ENCODE measurements at places on chromosomes 11 and 22. TPM values are rescaled to one million over a fixed set of nuclear protein-coding genes. Genes with fewer than 3 reads are reported as not detected.

DNA sequence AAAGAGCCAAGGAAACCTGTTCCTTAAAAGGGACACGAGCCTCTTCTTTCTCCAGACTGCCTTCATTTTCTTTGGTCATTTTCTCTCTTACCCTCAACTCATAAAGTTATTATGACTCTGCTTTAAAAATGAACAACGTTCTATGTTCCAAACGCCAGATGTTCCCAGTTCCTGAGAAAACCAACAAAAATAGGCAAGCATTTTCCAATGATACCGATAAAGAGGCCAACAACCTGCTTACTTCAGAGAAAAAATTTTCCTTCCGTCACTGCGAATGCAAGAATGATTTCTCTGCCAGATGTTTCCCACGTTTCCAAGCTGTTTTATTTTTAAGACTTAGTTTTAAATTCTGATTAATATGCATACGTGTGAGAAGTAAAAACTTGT, 315 bp upstream of the TRPC6 start:
- no peak for DNase-seq

Gene GUCY1A2
- 0.53 TPM for polyA plus RNA-seq

DNA sequence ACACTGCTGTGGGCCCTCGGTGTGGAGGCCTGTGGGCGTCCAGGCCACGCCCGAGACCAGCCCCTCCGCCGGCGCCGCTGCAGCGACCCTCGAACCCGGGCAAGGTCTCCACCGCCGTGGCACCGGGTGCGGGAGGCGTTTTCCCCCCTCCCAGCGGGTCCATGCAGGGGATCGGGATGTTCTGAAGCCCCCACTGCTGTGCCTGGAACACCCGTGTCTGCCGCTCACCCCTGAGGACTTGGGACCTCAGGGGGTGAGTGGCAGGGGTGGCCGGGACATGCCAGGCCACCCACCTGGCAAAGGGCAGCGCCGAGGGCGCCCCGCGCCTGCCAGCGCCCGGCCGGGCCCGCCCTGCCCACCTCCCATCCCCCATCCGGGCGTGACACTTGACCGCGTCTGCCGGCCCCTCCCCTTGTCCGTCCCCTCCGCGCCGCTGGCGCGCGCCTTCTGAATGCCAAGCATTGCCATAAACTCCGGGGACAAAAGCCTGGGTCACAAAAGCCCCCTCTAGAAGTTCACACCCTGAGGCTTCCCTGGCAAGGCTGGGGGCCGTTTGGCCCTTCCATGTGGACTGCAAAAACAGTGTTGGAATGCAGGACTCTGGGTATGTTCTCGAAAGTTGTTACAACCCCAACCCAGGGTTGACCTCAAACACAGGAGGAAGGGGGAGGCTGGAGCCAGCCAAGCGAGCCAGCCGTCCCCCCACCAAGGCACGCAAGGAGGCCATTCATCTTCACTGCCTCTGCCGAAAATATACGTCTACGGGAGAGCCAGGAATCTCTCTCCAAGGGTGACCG, 819 bp upstream of the KCNQ1OT1 start:
- no peak for DNase-seq

Gene CRYBB2
- 0.92 TPM for polyA plus RNA-seq

Gene SCUBE1
- not detected for polyA plus RNA-seq

DNA sequence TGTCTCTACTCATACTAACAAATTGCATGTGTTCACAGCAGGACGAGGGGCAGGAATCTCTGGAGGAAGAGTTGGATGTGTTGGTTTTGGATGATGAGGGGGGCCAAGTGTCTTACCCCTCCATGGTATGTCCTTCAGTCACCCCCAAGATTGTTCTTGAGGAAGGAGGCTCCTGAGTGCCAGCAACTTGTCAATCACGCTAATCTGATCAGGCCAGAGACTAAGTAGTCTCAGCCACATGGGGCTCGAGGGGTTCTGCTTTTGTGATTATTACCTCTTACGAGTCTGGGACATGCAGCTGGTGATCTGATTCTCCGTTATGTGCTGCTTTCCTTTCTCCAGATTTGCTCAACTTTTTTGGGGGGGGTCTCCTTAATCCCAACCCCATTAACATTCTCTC, 54.3 kb downstream of the CTNND1 start:
- no peak for DNase-seq

DNA sequence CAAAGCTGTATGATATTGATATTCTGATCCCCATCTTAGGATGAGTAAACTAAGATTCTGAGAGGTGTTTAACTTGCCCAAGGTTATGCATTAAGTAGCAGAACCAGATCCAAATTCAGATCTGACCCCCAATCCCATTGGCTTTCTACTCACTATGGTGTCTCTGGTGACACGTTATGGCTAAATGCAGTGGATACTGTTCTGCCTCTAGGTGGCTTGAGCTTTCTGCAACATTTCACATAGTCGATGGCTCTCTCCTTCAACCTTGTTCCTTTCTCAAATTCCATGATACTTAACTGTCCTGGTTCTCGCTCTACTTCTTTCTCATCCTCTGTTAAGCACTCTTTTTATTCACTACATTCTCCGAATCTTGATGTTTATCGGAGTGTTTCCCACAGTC, 9.4 kb downstream of the C11orf97 start:
- DNase-seq: no peak

Gene ATP5MG
- polyA plus RNA-seq: 266 TPM

DNA sequence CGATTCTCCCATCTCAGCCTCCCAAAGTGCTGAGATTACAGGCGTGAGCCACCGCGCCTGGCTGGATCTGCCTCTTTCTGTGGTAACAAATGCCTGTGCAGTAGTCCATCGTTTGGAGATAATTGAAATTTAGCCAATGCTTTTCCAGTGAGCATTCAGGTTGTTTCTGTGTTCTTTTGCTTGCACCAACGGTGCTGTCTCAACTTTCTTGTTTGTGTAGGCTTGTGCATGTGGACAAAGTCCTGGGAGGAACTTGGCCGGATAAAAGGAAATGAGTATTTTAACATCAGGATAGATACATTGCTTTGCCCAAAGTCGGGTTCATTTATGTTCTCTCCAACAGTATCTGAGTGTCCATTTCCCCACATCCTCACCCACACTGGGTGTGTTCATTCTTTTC, 85.7 kb downstream of the KIAA1671 start:
- no peak for DNase-seq

DNA sequence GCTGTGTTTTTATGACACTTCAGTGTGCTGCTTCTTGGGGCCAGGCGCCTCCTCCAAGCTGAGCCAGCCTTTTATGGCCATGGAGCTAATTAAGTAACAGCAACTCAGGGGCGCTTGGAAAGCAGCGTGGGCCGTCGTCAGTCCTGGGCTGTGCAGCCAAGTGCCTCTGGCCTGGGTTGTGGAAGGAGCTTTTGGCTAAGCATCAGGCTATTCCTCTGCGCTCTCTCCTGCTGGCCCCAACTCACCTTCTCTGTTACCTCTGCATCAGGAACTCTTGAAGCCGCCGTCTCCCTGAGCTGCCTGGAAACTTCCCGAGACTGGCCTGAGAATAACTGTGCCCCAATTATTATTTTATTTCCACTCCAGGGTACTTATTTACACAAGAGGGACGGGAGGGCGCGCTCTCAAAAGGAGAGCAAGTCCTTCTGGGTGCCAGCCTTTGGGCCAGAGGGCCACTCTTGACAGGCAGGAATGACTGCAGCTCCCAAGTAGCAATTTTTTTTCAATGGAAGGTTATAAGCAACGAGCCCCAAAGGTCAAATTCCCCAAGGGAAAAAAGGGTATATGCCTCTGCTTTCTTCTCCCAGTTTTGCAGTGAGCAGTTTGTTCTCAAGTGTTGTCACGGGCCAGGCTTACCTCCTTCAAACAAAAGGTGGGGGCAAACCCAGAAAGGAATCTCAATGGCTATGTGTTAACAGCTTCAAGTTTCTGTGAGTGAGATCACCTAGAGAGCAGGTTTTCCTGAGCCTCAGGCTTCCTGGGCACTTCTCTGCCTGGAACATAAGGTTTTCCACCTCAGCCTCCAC, 38.5 kb upstream of the NAV2 start:
- no peak for DNase-seq

DNA sequence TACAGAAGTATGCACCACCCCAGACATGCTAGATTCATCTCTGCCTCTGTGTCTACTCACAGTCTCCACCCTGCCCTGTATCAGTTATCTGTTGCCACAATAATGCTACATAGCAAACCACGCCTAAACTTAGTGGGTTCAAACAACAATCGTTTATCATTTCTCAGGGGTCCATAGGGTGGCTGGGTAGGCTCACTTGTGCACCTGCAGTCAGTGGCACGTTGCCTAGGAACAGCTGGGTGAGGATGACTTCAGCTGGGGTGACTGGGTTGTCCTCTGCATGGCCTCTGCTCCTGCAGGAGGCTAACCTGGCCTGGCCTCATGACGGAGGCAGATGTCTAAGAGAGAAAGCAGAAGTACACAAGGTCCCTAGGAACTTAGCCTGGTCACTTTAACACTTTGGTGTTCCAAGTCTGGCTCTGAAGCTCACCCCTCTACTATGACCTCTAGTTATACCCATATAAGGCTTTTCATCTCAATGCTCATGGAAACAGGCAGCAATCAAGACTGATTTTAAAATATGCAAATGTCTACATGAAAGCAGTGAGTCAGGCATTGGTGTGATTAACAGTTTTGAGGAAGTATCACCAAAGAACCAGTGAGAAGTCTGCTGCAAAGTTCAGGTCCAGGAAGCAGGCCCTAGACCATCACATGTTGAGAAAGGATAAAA, 10.7 kb downstream of the OLFML1 start:
- DNase-seq: no peak

Gene SEC14L2
- polyA plus RNA-seq: 22.8 TPM

Gene NLRP10
- polyA plus RNA-seq: 3.9 TPM

Gene SYT7
- polyA plus RNA-seq: 0.01 TPM

DNA sequence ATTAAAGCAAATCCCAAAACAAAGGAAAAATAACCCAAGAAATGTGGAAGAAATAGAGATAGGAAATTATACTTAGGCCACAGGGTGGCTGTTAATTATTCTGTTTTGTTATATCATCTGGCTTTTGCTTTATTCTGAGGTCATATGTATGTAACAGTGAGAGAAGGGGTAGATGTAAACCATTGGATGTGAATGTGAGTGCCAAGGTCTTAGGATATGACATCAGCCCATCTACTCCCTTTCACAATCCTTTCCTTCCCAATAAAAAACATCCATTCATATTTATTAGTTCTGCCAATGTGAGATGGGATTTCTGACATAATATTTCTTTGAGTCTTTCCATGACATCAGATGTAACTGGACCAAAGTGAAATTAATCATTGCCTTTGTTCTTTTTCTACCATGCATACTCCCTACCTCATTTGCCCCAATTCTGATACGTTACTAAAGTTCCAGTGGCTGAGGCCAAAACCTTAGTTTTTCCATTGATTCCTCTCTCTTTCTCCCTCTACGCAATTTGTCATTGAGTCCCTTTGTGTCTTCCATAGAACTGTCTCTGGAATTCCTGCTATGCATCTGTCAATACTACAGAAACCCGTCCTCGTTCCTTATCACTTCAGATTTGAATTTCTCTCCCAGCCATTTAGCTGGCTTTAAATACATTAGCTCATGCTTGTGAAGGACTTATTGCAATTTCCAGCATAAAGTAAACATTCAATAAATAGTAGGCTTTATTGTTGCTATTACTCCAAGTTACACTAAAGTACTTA, 170.3 kb downstream of the ARHGAP42 start:
- DNase-seq: no peak

- DNase-seq: no peak
Measured at GRCh38 chr11:9180784-9181183, 84.4 kb downstream of the DENND5A start.

Gene LARGE1
- 8.5 TPM for polyA plus RNA-seq

DNA sequence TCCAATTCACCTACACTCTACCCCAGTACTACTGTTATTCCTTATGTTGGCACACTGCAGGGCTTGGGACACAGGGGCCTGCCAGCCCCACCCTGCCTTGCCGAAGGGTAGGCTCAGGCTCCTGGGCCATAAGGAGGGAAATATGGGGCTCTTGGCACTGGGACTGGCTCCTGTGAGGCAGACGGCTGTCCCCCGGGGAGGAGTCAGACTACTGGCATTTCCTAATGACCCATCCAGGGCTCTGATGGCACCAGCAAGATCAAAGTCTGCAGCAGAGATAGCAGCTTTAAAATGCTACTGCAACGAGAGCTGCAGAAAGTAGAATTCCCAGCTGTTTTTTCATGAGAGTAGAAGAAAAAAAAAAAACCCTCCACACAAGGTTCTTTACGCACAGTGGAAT, 42.2 kb upstream of the CYP2D6 start:
- DNase-seq: no peak

Gene OR5M3
- polyA plus RNA-seq: not detected

Gene GTSE1
- polyA plus RNA-seq: 12.2 TPM

DNA sequence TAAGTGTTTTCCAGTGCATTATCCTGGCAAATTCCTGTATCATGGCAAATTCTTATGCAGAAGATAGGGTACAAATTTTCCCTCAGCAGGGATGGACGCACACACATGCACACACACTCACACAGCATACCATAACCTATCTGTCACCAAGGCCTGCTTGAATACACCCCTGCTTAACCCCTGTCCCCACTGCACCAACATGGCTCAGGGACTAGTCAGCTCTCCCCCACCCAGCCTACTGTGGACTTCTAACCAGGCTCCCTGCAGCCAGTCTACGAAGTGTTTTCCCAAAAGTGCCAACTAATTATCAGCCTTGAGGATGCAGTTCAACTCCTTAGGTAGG, 63.1 kb downstream of the RAB30 start:
- DNase-seq: no peak

Gene ADAMTS8
- polyA plus RNA-seq: not detected

DNA sequence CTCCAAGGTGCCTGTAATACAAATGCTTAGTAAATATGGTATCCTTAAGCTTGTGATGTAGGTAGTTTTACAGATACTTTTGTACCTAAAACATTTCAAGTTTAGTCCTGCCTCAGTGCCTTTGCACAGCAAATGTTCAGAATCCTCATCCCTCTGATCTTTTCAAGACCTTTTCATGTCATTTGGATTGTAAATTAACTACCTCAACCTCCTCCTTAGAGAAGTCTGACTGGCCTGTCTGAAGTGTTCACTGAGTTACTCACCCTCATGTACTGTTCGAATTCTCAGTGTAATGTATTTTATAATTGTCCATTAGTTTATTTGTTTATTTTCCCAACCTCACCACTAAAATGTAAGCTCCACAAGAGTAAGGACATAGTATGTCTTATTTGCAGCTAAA, 147.5 kb downstream of the ELP4 start:
- no peak for DNase-seq

GRCh38 chr22:23787910-23788309, 1.1 kb downstream of the SMARCB1 start:
- no peak for DNase-seq

DNA sequence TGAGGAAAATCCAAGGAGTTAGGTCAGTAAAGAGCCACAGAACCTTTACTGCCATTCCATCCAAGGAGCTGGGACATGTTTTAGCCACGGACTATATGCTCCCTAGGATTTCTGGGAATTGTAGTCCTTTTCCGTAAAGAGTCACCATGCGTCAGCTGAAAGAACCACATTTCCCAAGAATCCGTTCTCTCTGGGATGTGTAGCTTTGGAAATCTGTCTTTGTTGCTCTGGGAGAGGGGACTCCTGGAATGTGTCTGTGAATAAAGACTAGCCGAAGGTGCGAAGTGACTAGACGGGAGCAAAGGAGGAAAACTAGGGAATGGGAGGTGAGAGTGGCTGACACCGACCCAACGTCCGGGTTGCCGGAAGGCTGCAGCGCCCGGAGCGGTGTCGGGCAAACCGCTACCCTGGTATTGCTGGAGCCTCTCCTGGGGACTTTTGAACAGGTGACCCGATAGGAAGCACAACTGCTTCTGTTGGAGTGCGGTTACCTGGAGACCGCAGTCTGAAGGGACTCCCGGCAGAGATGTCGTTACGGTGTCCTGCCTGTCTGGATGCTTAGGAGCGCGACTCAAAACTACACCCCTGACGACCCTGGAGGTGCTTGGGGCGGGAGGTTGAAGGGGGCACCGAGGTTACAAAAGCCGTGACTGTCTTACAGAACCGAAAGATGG, at the start of gene IFTAP:
Gene IFTAP, plus strand, starts transcription at position 187 of the 674 bp plus-strand sequence. CDS start 15,602 bp downstream, outside the sequence.
- peak; percentile 70 for DNase-seq

Measured in BJ (cell line).